ENCODE measurements at places on chromosomes 7 and 10. TPM values are rescaled to one million over a fixed set of nuclear protein-coding genes. Genes with fewer than 3 reads are reported as not detected.

The CALML5 gene
- total RNA-seq: not detected

The CLEC2L gene
- total RNA-seq: not detected

The NEUROD6 gene
- total RNA-seq: not detected

The GIMAP1 gene
- not detected for total RNA-seq

The FOXI2 gene
- not detected for total RNA-seq

The ARHGAP21 gene
- total RNA-seq: 87.4 TPM

The GPR141 gene
- not detected for total RNA-seq

The GPR146 gene
- 1.1 TPM for total RNA-seq

The NCOA4 gene
- 142 TPM for total RNA-seq

The HOXA2 gene
- total RNA-seq: not detected

The CLCN1 gene
- not detected for total RNA-seq

The DRGX gene
- 0.15 TPM for total RNA-seq

The HOXA7 gene
- total RNA-seq: 7.2 TPM

The CPEB3 gene
- total RNA-seq: 1.1 TPM

The RBP3 gene
- not detected for total RNA-seq

The DCLRE1A gene
- 6.1 TPM for total RNA-seq

The MBL2 gene
- total RNA-seq: not detected

The ADAM8 gene
- 1.5 TPM for total RNA-seq

The GIMAP7 gene
- not detected for total RNA-seq

The HTR7 gene
- 0.53 TPM for total RNA-seq

The CFAP70 gene
- total RNA-seq: 0.39 TPM

The CLDN4 gene
- total RNA-seq: 0.06 TPM

The NANOS1 gene
- 0.11 TPM for total RNA-seq

The SEMA3E gene
- not detected for total RNA-seq

The VWA2 gene
- not detected for total RNA-seq

The TMEM270 gene
- not detected for total RNA-seq

The SFXN2 gene
- 3.2 TPM for total RNA-seq

The ZC3HAV1L gene
- total RNA-seq: 10.7 TPM

The TFPI2 gene
- 40.5 TPM for total RNA-seq

The PKD1L1 gene
- 0.03 TPM for total RNA-seq

The CCAR1 gene
- 53.7 TPM for total RNA-seq

The CYP2C19 gene
- total RNA-seq: not detected

The CLDN3 gene
- not detected for total RNA-seq

The CHRM2 gene
- total RNA-seq: 3.2 TPM

The SEPHS1 gene
- 35.5 TPM for total RNA-seq

The ASZ1 gene
- total RNA-seq: not detected

The NKX6-2 gene
- not detected for total RNA-seq

The MBLAC1 gene
- total RNA-seq: 3.0 TPM

The PNLIPRP1 gene
- total RNA-seq: not detected

The BCCIP gene
- total RNA-seq: 84.9 TPM
